ENCODE measurements at places on chromosomes 1 and 21.

DNA sequence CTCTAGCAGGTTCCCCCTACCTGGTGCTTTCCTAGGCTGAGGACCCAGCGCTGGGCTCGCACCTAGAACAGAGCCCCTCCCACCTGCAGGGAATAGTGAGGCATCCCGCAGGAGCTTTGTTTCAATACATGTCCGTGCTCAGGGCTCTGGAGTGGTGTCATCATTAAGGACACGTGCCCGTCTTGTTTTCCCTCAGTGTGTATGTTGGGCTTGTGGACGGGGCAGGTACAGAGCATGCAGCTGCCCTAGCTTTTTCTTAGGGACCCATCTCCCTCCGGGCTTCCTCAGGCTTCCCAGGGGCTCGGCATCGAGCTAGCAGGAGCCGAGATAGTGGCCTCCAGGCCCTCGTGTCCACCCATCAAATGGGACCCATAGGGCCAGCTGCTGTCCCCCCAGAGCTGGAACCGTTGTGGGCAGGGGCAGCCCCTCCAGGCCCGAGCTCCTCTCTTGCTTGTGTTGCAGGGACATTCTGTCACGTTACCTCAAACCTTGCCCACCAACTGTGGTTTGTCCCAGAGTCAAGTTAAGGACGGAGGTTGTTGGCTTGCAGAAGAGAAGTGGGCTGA, 3.9 kb downstream of the TMEM201 start:
- H3K4me1 ChIP-seq, result peaks cover 27% of the 10 kb centered on the region
- H3K36me3 ChIP-seq, result no peaks in the 10 kb centered on the region
- no peak overlapping the region for H3K4me3 ChIP-seq
- H3K27me3 ChIP-seq, result no peaks in the 10 kb centered on the region
- no peak for DNase-seq

DNA sequence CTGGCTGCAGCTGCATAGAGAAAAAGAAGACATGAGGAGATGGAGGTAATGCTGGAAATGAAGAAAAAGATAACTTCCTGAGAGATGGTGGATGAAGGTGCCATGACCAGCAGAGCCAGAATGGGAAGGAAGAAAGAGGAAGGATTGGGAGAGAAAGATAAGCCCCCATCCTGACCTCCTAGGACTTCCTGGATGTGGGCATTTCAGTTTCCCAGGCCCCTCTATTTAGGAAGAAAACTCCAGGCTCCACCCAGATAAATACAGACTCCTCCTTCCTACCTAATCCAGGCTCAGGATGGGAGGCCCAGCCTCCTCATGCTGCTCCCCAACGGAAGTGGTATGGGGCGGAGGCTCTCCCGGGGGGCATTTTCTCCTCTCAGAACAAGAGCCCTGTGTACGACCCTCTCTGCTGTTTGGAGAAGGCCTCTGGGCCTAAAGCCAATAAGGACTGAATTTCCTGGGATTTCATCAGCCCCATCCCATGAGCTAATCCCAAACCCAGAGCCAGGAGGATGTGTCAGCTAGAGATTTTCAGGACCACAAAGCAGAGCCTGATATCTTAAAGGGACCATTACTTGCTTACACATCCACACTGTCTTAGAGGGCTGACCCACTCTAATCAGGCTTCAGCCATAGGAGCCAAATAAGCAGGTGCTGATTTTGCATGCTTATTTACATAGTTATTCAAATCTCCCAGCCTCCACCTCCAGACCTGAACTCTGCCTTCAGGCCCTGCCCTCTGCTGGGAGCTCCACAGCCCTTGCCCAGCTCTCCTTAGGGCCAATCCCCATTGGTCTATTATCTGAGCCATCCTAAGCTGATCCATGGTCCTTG, 5.1 kb upstream of the ARHGEF2 start:
- H3K36me3 ChIP-seq, result peaks cover 3% of the 10 kb centered on the region
- H3K27ac ChIP-seq, result peak overlapping the region; percentile 90
- H3K27me3 ChIP-seq, result no peaks in the 10 kb centered on the region
- H3K4me1 ChIP-seq, result peaks cover 27% of the 10 kb centered on the region
- no peak for DNase-seq

- DNase-seq, result no peak
- H3K36me3 ChIP-seq, result no peaks in the 10 kb centered on the region
- H3K27me3 ChIP-seq, result no peaks in the 10 kb centered on the region
- H3K4me3 ChIP-seq, result no peak overlapping the region
Measured at GRCh38 chr1:182680901-182681567, 3.4 kb downstream of the RGS8 start.

DNA sequence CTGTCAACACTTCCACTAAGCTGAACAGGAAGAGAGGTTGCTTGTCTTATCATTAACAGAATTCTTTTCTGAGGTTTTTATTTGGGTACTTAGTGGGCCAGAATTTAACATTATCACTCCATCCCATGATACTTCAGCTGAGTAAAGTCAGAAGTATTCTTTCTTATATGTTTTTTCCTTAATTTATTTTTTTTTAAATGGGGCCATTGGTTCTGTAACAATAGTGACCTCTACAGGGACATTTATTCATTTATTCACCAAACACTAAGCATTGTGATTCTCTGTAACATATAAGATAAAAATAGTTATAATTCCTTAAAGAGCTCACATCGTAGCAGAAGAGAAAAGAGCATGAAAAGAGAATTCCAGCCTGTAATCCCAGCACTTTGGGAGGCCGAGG, 9.8 kb downstream of the GREM2 start:
- DNase-seq, result no peak
- H3K4me3 ChIP-seq, result no peak overlapping the region
- no peak overlapping the region for H3K27ac ChIP-seq
- H3K36me3 ChIP-seq, result no peaks in the 10 kb centered on the region
- H3K27me3 ChIP-seq, result no peaks in the 10 kb centered on the region

DNA sequence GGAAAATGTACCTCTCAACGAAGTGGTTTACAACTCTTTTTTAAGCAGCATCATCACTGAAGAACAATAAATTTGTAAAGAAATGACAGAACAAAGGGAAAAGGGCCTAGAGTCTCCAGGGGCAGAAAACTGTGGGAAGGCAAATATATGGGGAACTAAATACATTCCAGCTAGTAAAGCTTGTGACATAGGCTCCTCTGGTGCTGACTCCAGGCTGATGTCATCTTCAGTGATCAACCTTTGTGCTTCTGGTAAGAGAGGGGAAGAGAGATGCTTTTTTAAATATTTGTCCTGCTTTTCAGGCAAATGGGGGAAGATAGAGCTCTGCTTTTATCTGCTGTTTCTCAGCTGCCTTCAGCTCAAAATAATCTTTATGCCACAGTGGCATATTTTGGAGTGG, 323.2 kb downstream of the LRRIQ3 start:
- no peaks in the 10 kb centered on the region for H3K36me3 ChIP-seq
- H3K27ac ChIP-seq, result no peak overlapping the region
- no peak for DNase-seq
- no peaks in the 10 kb centered on the region for H3K4me1 ChIP-seq

- no peaks in the 10 kb centered on the region for H3K27me3 ChIP-seq
- no peak for DNase-seq
- no peak overlapping the region for H3K27ac ChIP-seq
- no peaks in the 10 kb centered on the region for H3K36me3 ChIP-seq
- H3K4me1 ChIP-seq, result no peaks in the 10 kb centered on the region
Measured at GRCh38 chr1:232704694-232705680, 75.1 kb upstream of the SIPA1L2 start.

DNA sequence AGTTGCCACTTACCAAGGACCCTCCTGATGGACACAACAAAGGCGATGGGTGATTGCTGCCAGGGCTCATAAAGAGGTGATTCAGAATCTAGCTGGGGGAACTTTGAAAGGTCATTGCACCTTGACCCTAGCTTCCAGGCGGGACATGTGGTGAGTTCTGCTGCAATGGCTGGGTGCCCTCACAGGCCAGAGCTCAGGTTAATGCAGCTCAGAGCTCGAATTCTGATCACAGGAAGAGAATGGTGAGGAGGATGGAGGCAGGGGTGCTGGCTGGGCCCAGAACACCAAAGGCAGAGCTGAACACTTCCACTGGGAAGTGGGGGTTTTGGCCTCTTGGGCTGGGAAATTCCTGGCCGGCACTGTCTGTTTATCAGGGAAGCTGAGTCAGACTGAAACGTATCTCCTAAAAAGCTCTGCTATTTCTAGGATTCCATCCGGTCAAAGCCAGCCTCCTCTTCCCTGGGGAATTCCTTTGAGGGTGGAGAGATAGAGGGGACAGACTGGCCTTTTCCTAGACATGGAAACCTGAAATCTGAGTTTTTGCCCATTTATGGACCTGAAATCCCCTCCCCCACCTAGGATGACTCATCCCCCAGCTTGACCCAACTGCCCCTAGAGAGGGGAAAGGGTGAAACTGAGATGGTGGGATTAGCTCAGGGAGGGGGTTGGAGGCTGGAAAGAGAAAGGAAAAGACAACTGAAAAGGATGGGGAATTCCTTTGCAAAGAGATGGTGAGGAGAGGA, 27.2 kb downstream of the NUAK2 start:
- H3K4me1 ChIP-seq, result peaks cover 41% of the 10 kb centered on the region
- H3K36me3 ChIP-seq, result no peaks in the 10 kb centered on the region
- no peak overlapping the region for H3K4me3 ChIP-seq
- no peak for DNase-seq

- H3K4me1 ChIP-seq, result no peaks in the 10 kb centered on the region
- no peak overlapping the region for H3K4me3 ChIP-seq
- H3K27me3 ChIP-seq, result no peaks in the 10 kb centered on the region
- H3K27ac ChIP-seq, result no peak overlapping the region
- DNase-seq, result no peak
Measured at GRCh38 chr1:81547912-81548303, 252.8 kb upstream of the ADGRL2 start.

GRCh38 chr1:66288048-66288447, 245.9 kb upstream of the SGIP1 start:
- no peak overlapping the region for H3K27ac ChIP-seq
- no peak for DNase-seq
- H3K36me3 ChIP-seq, result no peaks in the 10 kb centered on the region
- no peak overlapping the region for H3K4me3 ChIP-seq
- H3K4me1 ChIP-seq, result peaks cover 31% of the 10 kb centered on the region

DNA sequence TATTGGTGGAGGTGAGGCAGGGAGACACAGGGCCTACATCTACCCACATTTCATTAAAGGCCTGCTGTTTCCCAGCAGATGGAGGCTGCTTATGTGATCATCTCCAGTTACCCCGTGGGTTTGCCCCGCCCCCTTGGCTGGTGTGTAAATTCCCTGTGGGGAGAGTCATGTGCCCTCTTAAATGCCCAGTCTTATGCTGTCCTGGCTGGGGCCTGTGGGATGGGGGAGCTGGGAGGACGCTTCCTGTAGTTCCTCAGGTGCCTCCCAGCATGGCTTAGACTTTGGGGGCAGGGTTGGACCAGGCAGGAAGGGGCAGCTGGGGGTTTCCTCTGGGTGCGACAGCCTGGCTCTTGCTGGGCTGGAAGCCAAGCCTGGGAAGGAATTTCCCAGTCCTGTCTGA, 15.5 kb upstream of the CITED4 start:
- no peak overlapping the region for H3K4me3 ChIP-seq
- H3K27me3 ChIP-seq, result no peaks in the 10 kb centered on the region
- no peak for DNase-seq
- peaks cover 5% of the 10 kb centered on the region for H3K4me1 ChIP-seq
- H3K36me3 ChIP-seq, result no peaks in the 10 kb centered on the region
- H3K27ac ChIP-seq, result no peak overlapping the region

DNA sequence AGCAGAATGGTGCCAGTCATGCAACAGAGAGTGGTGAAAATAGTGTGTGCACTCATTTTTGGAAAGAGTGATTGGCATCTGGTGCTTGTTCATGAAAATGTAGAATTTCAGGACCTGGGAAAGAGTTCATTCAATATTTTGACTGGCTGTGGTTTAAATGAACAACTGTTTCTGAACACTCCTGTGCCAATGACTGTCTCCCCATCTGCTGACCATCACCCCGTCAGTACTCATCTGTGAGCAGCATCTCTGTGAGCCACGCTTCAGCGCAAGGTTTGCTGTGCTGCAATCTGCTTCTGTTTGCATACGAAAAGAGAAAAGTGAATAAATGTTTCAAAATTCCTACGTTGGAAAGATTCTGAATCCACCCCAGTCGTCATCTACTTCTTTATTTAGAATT, 77.9 kb upstream of the RUNX1 start:
- H3K36me3 ChIP-seq, result no peaks in the 10 kb centered on the region
- no peak overlapping the region for H3K4me3 ChIP-seq
- DNase-seq, result no peak
- no peaks in the 10 kb centered on the region for H3K27me3 ChIP-seq

GRCh38 chr1:230270185-230270558, 156.0 kb downstream of the PGBD5 start:
- H3K4me1 ChIP-seq, result peaks cover 9% of the 10 kb centered on the region
- peak overlapping the region; percentile 10 for H3K27ac ChIP-seq
- DNase-seq, result no peak
- H3K4me3 ChIP-seq, result no peak overlapping the region
- H3K36me3 ChIP-seq, result peaks cover 3% of the 10 kb centered on the region

DNA sequence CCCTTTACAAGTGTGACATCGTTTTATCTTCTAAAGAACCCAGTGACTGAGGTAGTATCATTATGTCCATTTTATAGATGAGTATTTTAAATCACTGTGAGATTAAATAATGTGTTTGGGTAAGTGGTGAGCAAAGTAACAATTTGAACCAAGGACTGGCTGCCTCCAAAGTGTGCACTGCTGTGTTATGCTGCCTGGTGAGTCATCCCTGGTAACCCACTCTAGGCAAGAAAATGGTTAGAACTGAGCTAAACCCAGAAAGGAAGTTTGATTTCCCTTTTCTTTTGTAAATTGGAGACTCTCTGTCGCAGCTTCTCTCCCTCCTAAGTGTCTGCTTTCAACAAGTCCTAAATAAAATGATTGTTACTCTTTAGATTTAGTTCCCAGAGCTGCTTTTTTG, 342.8 kb upstream of the KAZN start:
- no peak for DNase-seq
- no peak overlapping the region for H3K27ac ChIP-seq
- no peak overlapping the region for H3K4me3 ChIP-seq
- H3K36me3 ChIP-seq, result no peaks in the 10 kb centered on the region

GRCh38 chr1:109250454-109251276, 1.3 kb downstream of the CELSR2 start:
- H3K4me3 ChIP-seq, result peak overlapping the region; percentile 37
- peak; percentile 6 for DNase-seq
- no peaks in the 10 kb centered on the region for H3K27me3 ChIP-seq
- no peaks in the 10 kb centered on the region for H3K36me3 ChIP-seq

DNA sequence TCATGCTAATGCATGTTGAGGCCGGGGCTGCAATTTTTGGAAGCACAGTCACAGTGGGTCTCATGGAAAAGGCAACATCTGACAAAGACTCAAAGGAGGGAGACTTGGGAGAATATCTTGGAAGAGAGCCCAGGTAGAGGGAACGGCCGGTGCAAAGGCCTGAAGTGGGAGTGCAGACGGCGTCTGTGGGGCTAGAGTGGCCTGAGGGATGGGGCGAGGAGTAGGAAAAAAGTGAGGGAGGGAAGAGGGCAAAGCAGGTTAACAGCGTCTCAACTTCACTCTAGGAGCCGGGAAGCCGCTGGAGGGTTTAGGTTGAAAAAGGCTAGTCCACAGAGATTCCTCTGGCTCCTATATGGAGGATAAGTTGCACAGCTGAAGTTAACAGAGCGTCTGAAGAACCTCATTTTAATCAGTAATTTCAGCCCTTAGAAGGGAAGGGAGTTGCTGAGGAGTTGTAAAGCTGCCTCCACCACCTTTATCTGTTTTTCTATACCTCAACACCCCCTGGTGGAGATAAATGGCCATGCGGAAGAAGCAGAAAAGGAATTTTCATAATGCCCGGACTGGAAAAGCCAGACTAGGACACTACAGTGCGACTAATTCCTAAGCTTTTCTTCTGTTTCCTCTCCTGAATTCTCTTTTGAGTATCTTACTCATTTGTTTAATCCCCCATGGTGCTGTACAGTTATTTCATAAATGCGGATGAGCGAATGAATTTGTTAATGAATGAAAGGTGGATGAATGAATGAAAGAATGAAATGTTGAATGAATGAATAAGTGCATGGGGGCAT, 78.7 kb upstream of the ZNF281 start:
- DNase-seq, result peak; percentile 55
- H3K27me3 ChIP-seq, result no peaks in the 10 kb centered on the region
- no peak overlapping the region for H3K4me3 ChIP-seq

- no peaks in the 10 kb centered on the region for H3K36me3 ChIP-seq
- no peaks in the 10 kb centered on the region for H3K27me3 ChIP-seq
- no peak overlapping the region for H3K27ac ChIP-seq
Measured at GRCh38 chr1:59901770-59902388, 24.7 kb downstream of the CYP2J2 start.

Data from naive thymus-derived CD4-positive, alpha-beta T cell (primary cell).